ENCODE measurements at places on chromosomes 2 and 18.

DNA sequence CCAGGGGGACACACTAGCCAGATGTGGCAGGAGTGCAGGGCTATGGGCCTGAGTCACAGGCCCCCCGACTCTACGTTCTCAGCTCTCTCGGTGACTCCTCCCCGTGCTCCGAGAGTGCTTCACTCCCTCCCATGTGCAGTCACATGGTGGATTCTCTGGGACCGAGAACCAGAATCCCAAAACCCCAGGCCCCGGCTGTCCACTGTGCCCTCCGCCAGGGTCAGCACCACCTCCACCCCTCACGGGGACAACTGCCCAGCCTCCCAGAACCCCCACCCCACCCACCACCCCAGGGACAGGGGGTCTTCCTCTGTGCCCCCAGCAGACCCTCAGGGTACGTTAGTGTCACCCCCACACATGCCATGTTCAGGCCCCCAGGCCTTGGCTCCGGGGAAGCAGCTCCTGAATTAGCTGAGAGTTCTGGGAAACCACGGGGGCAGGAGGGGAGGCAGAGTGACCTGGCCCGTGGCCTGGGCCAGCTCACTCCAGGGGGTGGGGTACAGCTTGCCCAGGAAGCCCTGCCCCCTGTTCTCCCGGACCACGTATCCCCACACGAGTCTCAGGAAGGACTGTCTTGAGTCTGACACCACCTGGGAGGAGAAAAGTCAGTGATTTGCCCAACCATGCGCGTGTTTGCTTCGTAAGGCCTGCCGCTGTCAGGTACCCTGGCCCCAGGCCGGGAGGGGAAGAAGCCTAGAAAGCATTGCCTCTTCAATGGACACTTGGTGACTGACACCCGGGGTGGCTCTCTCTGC is 4.4 kb downstream of the RAMP1 start:
- H3K4me3 ChIP-seq: no peak overlapping the region
- H3K36me3 ChIP-seq: no peaks in the 10 kb centered on the region
- H3K27me3 ChIP-seq: peaks cover 57% of the 10 kb centered on the region
- no peak overlapping the region for H3K27ac ChIP-seq
- no peak for DNase-seq
- peaks cover 13% of the 10 kb centered on the region for H3K4me1 ChIP-seq

- H3K4me1 ChIP-seq: no peaks in the 10 kb centered on the region
- H3K4me3 ChIP-seq: no peak overlapping the region
- H3K27ac ChIP-seq: no peak overlapping the region
- H3K27me3 ChIP-seq: peaks cover 3% of the 10 kb centered on the region
- H3K36me3 ChIP-seq: no peaks in the 10 kb centered on the region
Measured at GRCh38 chr2:215880970-215881369, 132.4 kb downstream of the MREG start.

- no peaks in the 10 kb centered on the region for H3K4me1 ChIP-seq
- H3K27ac ChIP-seq: no peak overlapping the region
- H3K4me3 ChIP-seq: no peak overlapping the region
- DNase-seq: no peak
Measured at GRCh38 chr2:144834998-144835633, 315.2 kb upstream of the ZEB2 start.

DNA sequence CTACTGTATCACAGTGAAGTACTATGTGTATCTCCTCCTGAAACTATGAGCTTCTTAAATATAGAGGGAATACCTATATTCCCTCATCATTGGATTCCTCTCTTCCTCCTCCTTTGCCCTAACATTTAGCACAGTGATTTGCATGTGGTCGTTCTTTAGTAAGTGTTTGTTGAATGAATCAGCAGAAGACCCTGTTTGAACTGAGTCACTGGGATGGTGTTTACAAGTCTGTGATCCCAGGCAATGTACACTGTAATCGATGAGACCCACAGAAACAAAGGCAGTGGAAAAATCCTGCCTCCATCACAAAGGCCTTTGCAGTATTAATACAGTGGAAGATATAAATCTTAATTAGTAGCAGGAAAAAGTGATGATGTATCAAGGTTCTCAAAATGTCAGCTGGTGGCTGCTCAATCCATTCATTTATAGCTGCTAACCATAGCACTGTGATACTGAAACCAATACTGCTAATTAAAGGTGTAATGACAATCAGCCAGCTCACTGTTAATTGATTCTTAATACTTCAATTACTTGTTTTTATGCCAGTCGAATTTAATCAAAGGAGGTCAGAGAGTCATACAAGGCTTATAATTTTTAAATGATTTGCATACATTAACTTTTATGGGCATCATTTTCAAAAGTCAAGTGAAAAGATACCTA is 20.8 kb upstream of the MYO3B start:
- no peaks in the 10 kb centered on the region for H3K27me3 ChIP-seq
- no peaks in the 10 kb centered on the region for H3K4me1 ChIP-seq
- DNase-seq: no peak
- H3K4me3 ChIP-seq: no peak overlapping the region

DNA sequence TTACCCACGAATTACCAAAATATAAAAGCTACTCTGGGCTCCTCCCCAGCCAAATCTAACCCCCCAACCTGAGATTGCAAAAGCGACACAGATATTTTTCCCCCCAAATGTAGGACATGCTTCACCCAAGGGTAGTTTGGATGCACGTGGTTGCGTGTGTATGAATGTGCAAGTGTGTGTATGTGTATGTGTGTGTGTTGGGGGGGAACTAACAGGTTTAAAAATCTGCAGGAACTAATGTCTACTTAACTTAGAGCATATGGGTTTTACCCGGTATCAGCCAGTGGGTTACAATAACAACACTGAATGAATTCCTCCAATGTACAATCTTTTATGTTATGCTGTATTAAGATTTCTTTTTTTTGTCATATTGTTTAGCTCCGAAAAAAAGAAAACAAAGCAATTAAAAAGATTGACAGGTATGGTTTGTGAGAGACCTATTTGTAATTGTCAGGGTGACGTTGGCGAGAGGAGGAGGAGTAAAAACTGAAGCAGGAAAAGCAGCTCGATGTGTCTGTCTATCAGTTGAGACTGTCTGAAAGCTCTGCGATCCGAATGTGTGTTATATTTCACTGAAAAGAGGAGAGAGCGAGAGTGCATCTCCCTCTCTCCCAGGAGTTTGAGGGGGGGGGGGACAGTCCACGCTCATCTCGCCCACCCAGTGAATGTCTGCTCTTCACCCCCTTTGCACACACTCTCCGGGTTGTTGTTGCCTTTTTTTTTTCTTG is at the start of gene TSHZ1:
Gene TSHZ1, plus strand, starts transcription at position 524 of the 728 bp plus-strand sequence. CDS start 1,080 bp downstream, outside the sequence.
- H3K36me3 ChIP-seq: no peaks in the 10 kb centered on the region
- peak within 1 kb of the TSS; percentile 85 for H3K27ac ChIP-seq
- peak; percentile 67 for DNase-seq
- H3K4me1 ChIP-seq: peaks cover 49% of the 10 kb centered on the region

GRCh38 chr2:39603436-39603835 is 62.3 kb upstream of the TMEM178A start:
- DNase-seq: no peak
- no peak overlapping the region for H3K4me3 ChIP-seq
- no peaks in the 10 kb centered on the region for H3K4me1 ChIP-seq
- H3K27me3 ChIP-seq: no peaks in the 10 kb centered on the region
- H3K27ac ChIP-seq: no peak overlapping the region
- no peaks in the 10 kb centered on the region for H3K36me3 ChIP-seq
